CD8-positive, alpha-beta memory T cell (primary cell): ENCODE measurements at places on chromosomes 3 and 15. TPM values are rescaled to one million over a fixed set of nuclear protein-coding genes. Genes with fewer than 3 reads are reported as not detected.

DNA sequence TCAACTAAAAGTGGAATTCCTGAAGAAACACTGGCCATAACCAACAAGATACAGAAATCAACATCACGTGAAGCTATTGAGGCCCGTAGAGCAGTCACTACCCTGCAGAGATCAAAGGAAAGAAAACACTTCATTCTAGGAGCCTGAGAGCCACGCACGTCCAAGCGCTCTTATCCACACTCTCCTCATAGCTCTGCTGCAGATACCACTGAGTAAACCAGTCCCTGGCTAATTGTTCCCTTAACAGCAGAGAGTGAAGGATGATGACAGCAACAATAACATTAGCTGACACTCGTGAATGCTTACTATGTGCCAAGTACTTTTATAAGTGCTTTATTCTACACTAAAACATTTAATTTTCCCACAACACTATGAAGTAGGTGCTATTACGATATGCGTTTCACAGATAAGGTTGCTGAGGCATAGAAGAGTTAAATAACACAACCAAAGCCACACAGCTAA lies 271.0 kb upstream of the GADL1 start:
- DNase-seq: no peak

DNA sequence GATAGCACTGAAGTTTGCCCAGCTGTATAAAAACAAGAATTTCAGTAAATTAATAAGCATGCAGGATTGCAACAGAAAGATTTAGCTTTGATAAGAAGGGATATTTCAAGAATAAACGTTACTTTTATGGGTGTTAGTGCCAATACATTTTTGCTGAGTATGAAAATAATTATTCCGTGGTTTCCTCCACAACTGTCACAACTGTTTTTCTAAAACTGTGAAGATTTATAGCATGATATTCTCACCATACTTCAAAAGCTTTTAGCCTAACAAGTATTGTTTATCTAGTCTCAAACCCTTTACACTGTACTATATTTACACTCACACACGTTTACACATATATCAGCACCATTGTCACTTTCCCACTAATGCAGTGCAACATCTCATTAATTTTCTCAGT lies 200.5 kb downstream of the TPRG1 start:
- no peak for DNase-seq

GRCh38 chr3:131630097-131630496 lies 127.3 kb upstream of the MRPL3 start:
- DNase-seq: no peak

DNA sequence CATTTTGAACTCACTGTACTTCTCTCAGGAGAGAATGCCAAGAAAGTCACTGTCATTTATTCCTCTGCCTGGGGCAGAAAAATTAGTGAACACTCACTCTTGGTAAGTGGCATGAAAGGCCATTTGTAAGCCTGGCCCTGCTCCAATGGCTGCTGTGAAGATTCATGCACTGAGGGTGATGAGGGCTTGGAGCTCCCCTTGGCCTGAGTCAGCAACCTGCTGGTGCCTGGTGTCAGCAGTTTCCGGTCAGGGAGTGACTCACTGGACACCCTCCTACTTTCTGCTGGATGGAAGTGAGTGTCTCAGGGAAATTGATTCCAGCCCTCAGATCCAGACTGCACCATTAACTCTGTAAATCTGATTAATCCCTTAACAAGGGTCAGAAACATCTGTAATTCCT lies 37.6 kb downstream of the TRA2B start:
- no peak for DNase-seq

DNA sequence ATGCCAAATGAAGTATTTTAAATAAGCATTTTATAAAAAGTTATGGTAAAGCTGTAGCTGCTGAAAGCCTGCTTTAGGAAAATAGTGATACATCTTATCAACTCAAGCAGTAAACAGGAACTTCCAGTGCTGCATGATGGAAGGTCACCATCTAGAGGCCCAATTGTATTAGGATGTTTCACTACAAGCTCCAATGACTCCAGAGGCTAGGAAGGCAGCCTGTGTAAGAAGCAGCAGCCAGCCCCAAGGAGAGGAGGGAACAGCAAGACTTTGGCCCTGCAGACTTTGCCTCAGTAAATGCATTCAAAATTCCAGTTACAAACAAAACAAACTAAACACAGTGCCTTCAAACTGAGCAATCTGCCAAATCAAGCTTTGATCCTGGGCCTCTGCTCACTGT lies 32.1 kb downstream of the ILDR1 start:
- DNase-seq: no peak

- DNase-seq: no peak
Observed at GRCh38 chr3:29141918-29142275, 139.0 kb upstream of the RBMS3 start.

DNA sequence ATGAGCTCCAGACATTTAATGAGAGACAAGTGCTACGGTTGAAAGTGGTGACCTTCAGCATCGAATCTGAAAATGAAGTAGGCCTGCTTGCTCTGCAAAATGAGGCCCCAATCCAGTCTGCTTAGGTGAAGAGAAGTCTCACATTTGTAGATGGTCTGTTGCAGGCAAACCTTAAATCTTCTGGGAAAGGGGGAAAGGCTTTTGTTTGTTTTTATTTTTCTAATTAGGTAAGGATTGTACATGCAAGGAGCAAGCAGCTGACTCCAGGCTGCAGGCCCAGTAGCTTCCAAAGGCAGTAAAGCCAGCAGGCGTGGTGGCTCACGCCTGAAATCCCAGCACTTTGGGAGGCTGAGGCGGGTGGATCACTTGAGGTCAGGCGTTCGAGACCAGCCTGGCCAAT lies 74.3 kb downstream of the HMG20A start:
- no peak for DNase-seq

GRCh38 chr15:76903251-76903681 lies 1.9 kb downstream of the SCAPER start:
- peak; percentile 10 for DNase-seq

GRCh38 chr3:185151964-185152409 lies 873 bp downstream of the C3orf70 start:
- no peak for DNase-seq

GRCh38 chr3:106014518-106014917 lies 145.7 kb upstream of the CBLB start:
- no peak for DNase-seq

- no peak for DNase-seq
Observed at GRCh38 chr3:168865022-168865551, 769.4 kb upstream of the GOLIM4 start.

DNA sequence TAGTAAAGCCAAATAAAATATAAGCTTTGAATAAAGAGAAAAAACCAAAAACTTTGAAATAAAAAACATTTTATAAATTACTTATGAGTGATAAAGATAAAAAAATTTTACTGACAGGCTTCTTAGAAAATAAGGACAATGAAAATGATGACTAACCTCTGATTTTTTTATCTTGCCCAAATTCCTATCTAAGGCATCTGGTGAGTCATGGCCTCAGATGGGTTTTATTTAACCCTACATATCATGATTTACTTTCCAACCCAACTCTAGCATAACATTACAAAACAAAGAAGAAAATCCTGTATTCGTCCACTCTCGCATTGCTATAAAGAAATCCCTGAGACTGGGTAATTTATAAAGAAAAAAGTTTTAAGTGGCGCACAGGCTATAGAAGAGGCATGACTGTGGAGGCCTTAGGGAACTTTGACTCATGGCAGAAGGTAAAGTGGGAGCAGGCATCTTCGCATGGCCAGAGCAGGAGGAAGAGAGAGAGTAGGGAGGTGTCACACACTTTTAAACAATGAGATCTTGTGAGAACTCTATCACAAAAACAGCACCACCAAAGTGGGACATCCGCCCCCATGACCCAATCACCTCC lies 152.1 kb downstream of the NEK10 start:
- no peak for DNase-seq

GRCh38 chr3:98003306-98003969 lies 31.2 kb upstream of the RIOX2 start:
- no peak for DNase-seq

DNA sequence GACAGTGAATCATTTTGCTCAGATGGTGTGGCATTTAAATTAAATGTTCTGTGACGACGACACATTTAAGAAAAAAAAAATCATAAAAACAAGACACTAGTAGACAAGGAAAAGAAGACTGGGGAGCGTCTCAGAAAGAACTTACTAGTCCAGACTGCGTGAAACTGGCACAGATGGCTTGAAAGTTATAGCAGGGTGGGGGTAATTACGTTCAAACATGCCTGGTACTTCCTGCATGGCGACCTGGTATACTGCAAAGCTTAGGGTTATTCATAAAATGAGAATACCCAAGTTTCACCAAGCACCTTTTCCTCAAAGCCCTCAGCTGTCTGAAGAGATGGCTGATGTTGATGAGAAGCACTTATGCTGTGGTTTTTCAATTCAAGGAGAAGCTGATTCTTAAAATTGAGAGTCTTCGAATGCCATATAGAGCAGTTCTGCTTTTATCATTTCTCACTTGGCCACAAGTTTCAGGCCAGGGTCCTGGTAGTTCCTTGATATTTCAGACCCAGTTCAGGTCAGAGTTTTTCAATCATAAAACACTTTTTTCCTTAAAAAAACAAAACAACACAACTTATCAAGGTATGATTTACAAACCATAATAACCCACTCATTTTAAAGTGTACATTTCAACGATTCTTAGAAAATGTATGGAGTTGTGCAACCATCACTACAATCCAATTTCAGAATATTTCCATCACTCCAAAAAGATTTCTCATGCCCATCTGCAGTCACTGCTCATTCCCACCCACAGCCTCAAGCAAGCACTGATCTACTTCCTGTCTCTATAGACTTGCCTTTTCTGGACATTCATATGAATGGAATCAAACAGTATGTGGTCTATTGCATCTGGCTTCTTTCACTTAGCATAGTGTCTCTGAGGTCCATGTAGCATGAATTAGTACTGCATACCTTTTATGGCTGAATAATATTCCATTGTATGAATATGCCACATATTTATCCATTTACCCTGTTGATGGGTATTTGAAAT lies 24.7 kb downstream of the PCOLCE2 start:
- no peak for DNase-seq

DNA sequence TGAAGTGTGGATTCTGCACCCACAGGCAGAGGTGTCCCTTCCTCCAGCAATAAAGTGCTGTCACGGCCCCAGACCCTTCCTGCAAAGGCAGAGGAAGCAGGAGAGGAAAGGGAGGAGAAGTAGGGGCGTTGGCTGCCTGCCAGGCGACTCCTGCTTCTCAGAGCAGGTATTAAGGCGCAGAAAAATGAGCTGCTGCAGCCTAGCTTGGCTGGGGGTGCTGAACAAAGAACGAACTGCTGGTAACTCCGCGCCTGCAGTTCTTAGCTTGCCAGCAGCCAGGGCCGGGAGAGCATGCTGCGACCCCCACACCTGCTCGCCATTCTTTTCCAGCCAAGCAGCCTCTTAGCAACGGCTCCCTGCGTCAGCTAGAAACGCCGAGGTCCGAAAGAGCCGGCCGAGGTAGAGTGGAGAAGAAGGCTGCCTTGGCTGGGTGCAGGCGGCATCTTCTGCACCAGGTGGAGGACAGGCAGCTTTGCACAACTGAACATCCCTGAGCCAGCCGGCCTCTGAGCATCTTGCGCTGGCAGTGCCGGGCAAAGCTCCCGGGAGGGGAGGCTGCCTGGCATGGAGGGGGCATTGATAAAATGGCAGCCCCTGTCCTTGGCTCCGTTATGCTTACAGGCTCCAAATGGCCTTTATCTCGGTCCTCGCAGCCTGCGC lies 296.0 kb downstream of the MEX3B start:
- DNase-seq: no peak

- DNase-seq: no peak
Observed at GRCh38 chr15:66046751-66047150, 177.5 kb downstream of the RAB11A start.

DNA sequence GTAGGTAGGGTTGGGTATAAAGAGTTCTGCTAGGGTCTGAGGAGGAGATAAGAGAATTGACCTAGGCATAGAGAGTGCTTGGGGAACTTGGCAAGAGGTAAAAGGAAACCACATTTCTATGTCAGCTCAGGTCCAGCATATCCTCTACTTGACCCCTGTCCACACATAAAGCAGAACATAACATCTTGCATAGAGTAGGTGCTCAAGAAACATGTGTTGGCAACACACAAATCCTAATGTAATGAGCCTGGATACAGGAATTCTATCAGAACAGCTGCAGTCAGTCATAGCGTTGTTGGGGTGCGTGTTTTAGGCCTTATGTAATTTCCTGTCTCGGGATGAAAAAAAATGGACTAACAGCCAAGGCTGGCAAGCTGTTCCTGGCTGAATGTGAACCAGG lies 35.0 kb upstream of the PLCL2 start:
- DNase-seq: no peak

DNA sequence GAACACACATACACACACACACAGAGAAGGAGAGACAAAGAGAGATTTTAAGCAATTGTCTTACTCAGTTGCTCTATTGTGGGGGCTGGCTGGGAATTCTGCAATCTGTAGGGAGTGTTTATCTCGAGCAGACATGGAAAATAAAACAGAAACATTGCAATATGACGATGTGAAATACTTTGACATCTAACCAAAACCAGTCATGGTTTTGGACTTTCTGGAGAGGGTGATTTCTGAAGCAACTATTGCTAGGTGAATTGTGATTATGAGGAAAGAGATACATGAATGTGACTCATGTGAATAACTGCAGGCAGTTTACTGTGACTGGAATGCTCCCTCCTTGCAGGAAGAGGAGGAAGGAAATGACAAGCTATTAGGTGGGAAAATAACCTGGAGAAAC lies 12.3 kb upstream of the PHLDB2 start:
- no peak for DNase-seq

GRCh38 chr3:166634091-166634746 lies 745.9 kb downstream of the ZBBX start:
- DNase-seq: no peak

- DNase-seq: no peak
Observed at GRCh38 chr3:127768346-127769008, 53.8 kb downstream of the MGLL start.

- no peak for DNase-seq
Observed at GRCh38 chr3:59812237-59813147, 762.7 kb upstream of the CFAP20DC start.

DNA sequence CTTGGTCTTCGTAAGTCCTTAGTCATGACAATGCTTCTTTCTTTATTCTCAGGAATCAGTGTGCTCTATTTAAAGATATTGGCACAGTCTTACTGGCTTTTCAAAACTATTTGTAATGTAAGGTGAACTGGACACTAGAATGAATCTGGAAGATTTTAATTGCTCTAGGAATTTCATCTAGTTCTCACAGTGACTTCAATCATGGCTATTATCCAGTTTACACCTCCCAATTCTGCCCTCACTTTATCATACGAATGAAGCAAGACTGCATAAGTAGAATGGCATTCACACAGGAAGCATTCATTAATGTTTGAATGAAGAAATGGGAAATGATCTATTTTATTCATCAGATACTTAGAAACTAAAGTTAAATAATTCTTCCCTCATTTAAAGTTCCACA lies 26.7 kb upstream of the DRD3 start:
- DNase-seq: no peak

- no peak for DNase-seq
Observed at GRCh38 chr3:95200384-95200783, 1137.5 kb downstream of the NSUN3 start.

GRCh38 chr3:16085884-16086608 lies 88.4 kb upstream of the GALNT15 start:
- DNase-seq: no peak

The CKMT1A gene
- total RNA-seq: not detected

The KLHL40 gene
- total RNA-seq: not detected

The ROPN1 gene
- not detected for total RNA-seq

The WNT5A gene
- total RNA-seq: not detected

The STRIT1 gene
- total RNA-seq: not detected

The PIERCE2 gene
- not detected for total RNA-seq

The LMAN1L gene
- total RNA-seq: 0.27 TPM

The CPLX3 gene
- not detected for total RNA-seq

The UBE2E2 gene
- 0.86 TPM for total RNA-seq

The REC114 gene
- not detected for total RNA-seq

The TP63 gene
- total RNA-seq: 0.31 TPM

The PLAAT1 gene
- not detected for total RNA-seq

The KIF15 gene
- total RNA-seq: 21.7 TPM

The EXD1 gene
- not detected for total RNA-seq

The GPR171 gene
- total RNA-seq: 179 TPM
